Dermis blood vessel endothelial cell (primary cell): ENCODE measurements at places on chromosomes 11 and 22. TPM values are rescaled to one million over a fixed set of nuclear protein-coding genes. Genes with fewer than 3 reads are reported as not detected.

- peak; percentile 59 for DNase-seq
Observed at GRCh38 chr11:83723999-83724398, 437.8 kb upstream of the CCDC90B start.

The RNF121 gene
- 26.9 and 36.4 TPM in 2 replicates for total RNA-seq

The NPTXR gene
- 0.34 and 0.84 TPM in 2 replicates for total RNA-seq

- peak; percentile 79 for DNase-seq
Observed at GRCh38 chr22:29635734-29636357, 32.4 kb downstream of the NF2 start.

The CBLIF gene
- total RNA-seq = not detected in 2 replicates

The DEFB131B gene
- not detected in 2 replicates for total RNA-seq

DNA sequence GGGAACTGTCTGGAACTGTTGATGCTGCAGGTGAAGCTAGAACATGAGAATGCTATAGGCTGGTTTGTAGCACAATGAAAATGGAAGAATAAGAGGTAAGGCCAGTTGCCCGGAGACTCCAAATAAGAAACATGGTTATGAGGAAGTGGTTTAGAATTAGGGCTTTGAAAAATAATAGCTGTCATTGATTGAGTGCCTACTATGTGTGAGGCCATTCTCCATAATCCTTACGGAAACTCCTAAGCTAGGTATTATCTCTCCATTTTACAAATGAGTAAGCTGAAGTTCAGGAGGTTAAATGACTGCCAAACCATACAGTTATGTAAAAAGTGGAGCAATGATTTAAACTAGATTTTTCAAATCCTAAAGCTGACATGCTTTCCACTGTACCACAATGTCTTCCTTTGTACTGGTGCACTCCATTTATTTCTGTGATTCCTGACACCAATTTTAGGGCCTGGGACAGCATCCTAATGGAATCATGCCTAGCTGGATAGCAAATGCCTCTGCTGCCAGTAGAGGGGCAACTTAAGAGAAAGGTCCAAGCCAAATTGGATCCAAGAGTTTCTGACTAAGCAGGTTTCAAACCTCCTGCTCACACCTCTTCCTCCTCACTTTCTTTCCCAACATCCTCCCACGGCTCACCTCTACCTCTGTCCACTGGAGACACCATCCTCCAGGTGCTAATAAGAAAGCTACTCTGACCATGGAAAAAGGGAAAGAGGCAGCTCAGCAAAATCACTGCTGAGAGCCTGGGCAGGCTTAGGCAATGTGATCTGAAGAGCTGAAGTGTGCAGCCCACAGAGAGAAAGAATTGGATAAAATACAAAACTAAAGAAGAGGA, 46.9 kb upstream of the PICALM start:
- no peak for DNase-seq

DNA sequence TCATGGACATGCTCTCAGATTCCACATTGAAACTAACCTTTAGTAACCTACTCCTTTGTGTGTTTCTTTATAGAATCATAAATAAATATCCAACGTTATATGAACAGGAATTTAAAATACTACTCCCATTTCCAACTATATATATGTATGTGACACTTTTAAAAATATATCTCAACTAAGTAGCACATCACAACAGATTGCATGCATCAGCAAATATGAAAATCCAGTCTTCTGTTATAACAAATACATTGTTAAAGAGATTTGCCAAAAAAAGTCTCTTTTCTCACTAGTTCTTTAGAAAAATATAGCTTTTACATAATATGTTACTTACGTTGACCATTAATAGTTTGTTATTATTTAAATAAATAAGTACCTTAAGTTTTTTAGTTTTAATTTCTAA, 1608.6 kb upstream of the RAG2 start:
- no peak for DNase-seq
